Activated naive CD8-positive, alpha-beta T cell treated with anti-CD3 and anti-CD28 coated beads, Interleukin-2, amount 50 U/mL, for 24 hours (primary cell): ENCODE measurements at places on chromosomes 6 and 20.

DNA sequence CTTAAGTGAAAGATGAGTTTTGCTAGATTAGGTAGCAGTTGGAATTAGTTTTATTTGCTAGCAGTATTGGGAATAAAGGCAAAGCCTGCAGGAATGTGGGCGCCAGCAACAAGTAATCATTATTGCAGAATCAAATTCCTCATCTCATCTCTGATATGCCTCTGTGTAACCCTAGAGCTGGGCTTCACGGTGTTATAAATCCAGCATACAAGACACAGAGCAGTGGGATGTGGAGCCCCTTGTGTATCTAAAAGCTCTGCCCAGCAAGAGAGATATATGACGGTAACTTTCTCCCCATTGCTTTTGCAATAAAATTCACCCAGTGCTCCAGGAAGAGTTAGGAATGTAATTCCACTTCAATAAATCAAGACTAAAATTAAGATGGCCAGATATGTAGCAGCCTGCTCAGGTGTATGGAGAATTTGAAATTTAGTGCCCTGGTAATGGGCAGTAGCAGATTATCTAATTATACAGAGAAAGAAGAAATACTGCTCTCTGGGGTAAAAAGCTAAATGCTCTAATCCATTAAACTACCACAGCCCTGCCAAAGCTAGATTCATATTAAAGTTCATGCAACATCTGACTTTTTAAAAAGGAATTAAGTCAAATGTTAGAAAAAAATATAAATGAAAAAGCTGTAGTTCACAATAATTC lies 5.6 kb upstream of the BLOC1S5 start:
- DNase-seq, result no peak

DNA sequence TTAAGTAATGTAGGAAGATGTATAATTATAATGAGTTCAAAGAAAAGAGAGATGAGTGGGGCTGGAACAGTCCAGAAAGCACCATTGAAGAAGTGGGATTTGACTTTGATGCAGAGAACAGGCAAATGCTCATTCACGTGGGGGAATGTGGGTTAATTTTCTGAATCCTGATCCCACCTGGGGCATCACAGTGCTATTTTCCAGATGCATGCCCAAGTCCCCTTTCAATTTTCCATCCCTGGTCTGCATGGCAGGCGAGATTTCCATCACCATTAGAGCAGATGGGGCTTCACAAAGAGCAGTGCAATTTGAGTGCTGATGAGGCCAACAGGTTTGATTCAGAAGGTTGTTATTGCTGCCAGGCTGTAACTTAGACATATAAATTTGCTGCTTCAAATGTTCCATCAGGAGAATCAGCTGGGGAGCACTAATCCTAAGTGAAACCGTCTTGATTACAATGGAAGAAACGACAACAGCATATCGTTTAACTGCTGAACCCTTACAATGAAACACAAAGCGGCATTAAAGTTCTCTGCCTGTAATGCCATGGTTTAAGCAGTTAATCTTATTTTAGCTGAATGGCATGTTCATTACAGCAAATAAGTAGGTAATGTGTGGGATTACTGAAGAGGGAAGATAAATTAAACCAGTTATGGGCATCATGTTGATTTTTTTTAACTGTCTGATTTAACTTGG lies 45.2 kb downstream of the OSTM1 start:
- DNase-seq, result no peak

- no peak for DNase-seq
These were observed 332.0 kb downstream of the NRN1 start for GRCh38 chr6:5674721-5675120.

GRCh38 chr6:14921878-14922671 lies 323.8 kb upstream of the JARID2 start:
- DNase-seq, result no peak

- DNase-seq, result peak; percentile 37
These were observed 5.9 kb downstream of the TMEM239 start for GRCh38 chr20:2822073-2822472.

- DNase-seq, result no peak
These were observed 277.2 kb downstream of the FRK start for GRCh38 chr6:115783402-115784061.

GRCh38 chr6:40695114-40695513 lies 108.0 kb upstream of the LRFN2 start:
- DNase-seq, result no peak

GRCh38 chr6:154139892-154140291 lies 100.9 kb downstream of the OPRM1 start:
- no peak for DNase-seq

GRCh38 chr6:2258112-2258511 lies 12.7 kb upstream of the GMDS start:
- no peak for DNase-seq

DNA sequence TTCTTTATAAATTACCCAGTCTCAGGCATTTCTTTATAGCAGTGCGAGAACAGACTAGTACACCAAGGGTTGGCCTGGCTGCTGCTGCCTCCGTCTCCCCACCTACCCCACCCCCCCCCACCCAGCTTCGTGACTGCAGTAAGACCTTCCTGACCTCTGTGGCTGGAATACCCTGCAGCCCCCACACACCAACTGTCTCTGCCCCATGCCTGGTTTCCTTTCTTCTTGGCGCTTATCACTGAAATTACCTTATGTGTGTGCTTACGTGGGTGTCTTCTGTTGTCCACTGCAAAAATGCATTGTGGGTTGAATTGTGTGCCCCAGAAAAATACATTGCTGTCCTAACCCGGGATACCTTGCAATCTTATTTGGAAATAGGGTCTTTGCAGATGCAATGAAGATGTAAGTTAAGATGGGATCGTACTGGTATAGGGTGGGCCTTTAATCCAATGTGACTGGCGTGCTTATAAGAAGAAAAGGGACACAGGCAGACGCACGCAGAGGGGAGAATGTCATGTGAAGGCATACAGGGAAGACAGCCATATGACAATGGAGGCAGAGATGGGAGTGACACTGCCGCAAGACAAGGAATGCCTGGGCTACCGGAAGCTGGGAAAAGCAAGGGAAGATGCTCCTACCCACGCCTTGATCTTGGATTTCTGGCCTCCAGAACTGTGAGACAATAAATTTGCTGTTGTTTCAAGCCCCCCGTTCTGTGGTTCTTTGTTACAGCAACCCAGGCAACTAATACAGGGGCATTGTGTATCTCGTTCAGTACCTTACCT lies 15.4 kb downstream of the SYNJ2 start:
- DNase-seq, result no peak

GRCh38 chr20:32737371-32738223 lies 5.7 kb downstream of the COMMD7 start:
- DNase-seq, result peak; percentile 29

DNA sequence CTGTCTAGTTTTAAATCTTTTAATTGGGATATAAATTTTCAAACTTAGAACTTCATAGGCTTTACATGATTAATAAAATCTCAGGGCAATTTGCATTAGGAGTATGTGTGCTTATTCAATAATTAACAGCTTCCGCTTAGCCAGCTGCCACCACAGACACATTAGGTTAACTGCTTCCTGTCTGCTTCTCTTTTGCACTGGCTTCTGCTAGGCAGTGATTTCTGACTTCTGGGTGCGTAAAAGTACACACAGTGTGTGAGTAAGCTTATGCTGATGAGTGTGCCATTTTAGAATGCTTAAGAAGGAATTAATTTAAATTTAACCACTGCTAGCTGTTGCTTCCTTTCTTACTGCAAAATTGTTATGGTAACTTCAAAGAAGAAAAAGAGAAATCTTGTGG lies 73.9 kb downstream of the F13A1 start:
- DNase-seq, result no peak

- no peak for DNase-seq
These were observed 433.7 kb upstream of the RGS17 start for GRCh38 chr6:153564803-153565202.

GRCh38 chr6:152089992-152090391 lies 282.5 kb downstream of the ESR1 start:
- no peak for DNase-seq

- DNase-seq, result no peak
These were observed 50.9 kb downstream of the TMEM242 start for GRCh38 chr6:157272372-157272771.

DNA sequence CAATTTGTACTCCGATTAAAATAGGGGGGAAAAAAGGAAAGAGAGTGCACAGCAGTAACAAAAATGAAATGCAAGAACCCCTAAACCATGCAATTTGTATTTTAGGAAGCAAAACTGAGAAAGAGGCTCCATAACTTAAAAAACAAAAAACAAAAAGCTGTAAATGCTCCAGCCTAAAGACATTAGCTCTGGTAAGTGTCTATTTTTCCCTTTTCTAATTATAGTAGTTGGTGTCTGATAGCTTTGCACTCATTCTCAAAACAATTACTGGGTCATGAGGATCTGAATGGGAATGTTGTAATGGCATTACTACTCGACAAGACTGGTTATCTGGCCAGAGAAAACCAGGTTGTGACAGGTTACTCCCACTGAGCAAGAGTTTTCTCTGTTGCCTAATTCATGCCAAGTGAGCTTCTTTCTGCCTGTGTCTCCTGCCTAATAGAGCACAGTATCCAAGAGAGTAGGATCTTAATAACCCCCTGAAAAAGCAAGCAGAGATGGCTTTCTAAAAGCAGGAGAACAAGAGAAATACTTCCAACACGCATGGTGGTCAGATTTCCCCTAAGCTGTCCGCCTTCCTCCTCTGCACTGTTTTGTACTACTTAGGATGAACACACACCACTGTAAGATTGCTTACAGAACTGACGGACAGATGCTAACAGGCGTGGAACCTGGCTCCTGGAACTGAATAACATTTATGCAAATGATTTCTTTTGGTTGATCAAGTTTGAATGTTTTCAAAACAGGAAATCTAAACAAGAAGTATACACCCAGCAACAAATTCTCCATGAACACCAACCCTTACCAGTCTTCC lies 86.4 kb downstream of the FKBP5 start:
- DNase-seq, result no peak

DNA sequence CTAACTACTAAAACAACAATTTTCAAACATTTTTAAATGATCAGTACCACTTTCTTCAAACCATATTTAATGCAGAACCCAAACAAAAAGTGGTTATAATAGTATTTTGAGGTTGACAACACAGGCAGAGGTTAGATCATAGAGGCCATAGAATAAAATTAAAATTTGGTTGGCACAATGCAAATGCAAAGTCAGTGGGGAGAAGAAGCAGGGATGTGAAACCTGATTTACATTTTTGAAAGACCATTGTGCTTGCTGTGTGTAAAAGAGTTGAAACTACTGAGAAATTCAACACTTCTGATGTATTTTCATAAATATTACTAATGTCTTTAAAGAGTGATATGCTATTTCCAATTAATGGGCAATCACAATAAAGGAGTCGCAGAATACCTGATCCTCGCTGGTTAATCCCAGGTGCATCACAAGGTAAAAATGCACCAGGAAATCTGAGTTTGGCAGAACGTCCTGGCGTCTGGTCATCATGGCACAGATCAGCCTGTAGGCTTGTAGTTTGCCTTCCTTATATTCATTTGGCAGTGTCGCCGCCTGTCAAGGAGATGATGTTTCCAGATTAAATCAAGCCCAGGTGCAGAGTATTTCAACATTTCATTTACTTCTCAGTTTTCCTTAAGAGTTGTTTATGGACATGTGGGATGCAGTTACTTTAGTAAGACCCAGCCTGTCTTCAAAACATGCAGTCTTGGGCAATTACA lies 141.2 kb downstream of the RALGAPA2 start:
- no peak for DNase-seq

DNA sequence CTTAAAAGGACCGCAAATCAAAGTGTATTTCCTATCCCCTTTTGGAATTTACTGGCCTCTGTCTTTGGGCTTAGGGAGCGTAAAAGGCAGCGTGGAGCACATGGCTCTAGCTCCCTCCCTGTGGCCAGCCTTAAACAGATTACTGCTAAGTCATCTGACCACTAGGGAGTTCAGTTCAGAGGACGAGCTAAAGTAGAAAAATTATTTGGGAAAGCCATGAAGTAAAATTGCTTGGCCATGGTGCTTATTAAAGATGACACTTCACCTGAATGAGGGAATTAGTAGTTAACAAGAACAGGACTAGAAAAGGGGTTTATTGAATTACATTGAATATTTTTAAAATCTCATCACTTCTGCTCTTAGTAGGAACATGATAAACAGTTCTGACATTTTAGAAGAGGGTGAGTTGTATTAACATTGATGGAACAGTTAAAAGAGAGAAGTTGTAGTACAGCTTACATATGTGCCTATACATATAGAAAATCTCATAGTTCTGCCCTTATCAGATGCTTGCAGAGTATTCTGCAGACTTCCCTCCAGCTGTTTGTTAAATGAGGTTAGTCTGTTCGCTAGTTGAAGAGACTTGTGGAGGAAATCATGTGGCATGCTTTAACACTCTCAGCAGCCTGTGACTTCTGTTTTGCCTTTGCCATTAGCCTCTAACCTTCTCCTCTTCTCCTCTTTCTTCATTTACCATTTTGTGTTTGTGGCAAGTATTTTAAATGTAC lies 31.2 kb upstream of the MAPK13 start:
- DNase-seq, result no peak

- DNase-seq, result no peak
These were observed 151.0 kb downstream of the ZDHHC14 start for GRCh38 chr6:157531986-157532365.

- no peak for DNase-seq
These were observed 284.6 kb upstream of the FOXQ1 start for GRCh38 chr6:1027109-1027794.

DNA sequence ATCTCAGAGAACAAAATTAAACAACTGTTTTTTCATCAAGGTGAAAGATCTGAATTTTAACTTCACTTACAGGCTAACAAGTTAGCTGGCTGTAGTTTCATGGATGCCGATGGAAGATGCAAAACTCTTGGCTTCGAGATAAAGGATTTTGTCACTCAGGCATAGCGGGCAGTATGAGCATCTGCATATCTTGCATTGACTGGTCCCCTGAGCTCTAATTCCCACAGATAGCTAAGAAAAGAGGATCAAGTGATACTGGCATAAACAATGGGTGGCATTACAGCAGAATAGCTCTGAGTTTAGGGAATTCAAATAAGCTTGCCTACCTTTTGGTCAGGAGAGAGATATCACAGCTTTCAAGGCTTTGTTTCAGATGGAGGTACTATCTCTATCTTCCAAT lies 1.8 kb upstream of the CLVS2 start:
- no peak for DNase-seq

DNA sequence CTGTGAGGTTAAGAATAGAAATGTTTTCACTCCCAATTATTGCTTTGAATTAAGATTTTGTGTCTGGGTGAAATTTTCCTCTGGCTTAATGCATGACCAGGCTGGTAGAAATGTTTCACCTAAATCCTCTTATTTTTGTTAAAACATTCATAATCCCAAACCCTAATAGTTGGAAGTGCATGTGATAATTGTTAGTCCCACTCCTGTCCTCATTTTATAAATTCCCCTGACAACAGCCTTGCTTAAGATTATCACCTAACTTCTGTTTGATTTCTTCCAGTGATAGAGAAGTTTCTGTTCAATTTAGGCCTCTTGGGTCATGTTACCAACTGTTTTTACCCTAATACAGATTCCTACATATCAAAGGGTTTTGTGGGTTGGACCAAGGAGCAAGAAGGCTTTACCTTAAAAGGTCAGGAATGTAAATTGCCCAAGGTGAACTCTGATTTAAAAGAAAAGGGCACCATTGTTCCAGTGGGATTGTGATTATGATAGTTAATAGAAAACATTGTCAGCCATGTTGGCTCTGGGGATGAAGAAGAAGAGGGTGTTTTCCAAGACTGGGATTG lies 158.7 kb upstream of the CENPW start:
- no peak for DNase-seq

- DNase-seq, result no peak
These were observed 1053.4 kb upstream of the CITED2 start for GRCh38 chr6:140427842-140428241.
